Activated CD4-positive, alpha-beta T cell treated with anti-CD3 and anti-CD28 coated beads for 36 hours (primary cell): ENCODE measurements at places on chromosomes 7 and 10. TPM values are rescaled to one million over a fixed set of nuclear protein-coding genes. Genes with fewer than 3 reads are reported as not detected.

BAIAP2L1 gene
- total RNA-seq, result 2.3 TPM

DNA sequence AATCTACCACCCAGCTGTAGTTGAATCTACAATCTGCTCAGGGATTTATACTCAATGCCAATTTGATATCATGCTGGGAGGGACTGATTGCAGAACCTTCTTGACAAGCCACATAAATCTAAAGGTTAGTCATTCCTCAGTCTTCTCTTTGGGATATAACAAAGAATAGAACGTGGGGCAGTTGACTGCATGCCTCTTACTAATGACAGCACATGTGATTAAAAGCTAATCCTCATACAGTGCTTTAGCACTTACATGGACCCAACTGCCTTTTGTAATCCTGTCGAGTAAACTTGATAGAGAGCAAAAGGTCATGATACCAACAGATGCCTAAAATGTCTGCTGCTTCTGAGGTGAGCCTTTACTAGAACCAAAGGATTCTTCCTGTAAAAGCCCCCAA lies 12.3 kb downstream of the KLHL7 start:
- no peak for DNase-seq
- no peak overlapping the region for H3K4me3 ChIP-seq
- no peaks in the 10 kb centered on the region for H3K27me3 ChIP-seq
- H3K36me3 ChIP-seq, result no peaks in the 10 kb centered on the region
- peaks cover 8% of the 10 kb centered on the region for H3K4me1 ChIP-seq

- no peak overlapping the region for H3K27ac ChIP-seq
- no peaks in the 10 kb centered on the region for H3K36me3 ChIP-seq
- H3K27me3 ChIP-seq, result peaks cover 11% of the 10 kb centered on the region
- H3K4me3 ChIP-seq, result no peak overlapping the region
- DNase-seq, result no peak
Observed at GRCh38 chr7:80127412-80128160, 7.0 kb upstream of the GNAI1 start.

DNA sequence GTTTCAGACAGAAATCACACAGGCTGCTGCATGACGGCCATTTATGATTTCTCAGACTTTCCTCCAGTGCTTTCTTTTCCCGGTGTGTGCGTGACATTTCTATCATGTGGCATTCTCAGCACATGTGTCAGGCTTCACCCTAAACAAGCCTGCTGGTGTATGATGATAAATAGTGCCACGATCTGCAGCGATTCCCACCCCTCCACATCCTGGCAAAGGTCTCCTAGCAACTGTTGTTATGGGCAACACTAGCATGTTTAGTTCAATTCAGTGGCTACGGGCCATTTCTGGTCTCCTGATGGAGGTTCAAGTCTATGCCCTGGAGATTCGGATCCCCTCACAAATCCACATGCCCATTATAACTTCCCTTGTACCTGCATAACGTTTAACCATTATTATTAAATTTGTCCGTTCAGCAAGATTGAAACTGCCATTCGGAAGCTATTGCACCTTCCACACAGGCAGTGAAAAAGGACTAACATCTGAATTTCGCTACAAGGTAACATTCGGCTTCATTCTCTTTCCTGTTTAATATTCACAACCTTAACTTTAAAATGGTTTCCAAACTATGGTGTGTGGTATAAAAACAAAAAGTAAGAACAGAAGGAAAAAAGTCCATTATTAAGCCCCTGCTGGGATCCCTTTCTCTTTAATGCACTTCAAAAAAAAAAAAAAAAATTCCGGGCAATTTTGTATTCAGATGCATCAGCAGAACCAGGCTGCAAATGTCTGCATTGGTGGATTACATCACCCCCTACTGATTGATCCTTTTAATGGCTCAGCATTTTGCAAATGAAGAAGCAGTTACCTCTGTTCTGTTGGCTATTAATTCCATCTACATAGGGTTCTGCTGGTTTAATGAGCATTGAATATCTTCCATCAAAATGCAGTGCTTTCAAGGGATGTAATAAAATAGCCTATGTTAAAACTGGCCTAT lies 90.2 kb downstream of the FRMD4A start:
- H3K36me3 ChIP-seq, result no peaks in the 10 kb centered on the region
- DNase-seq, result no peak
- peaks cover 4% of the 10 kb centered on the region for H3K4me1 ChIP-seq
- no peak overlapping the region for H3K27ac ChIP-seq

- no peaks in the 10 kb centered on the region for H3K27me3 ChIP-seq
- peaks cover 18% of the 10 kb centered on the region for H3K4me1 ChIP-seq
- H3K4me3 ChIP-seq, result no peak overlapping the region
Observed at GRCh38 chr7:157867685-157868305, 531.0 kb downstream of the DNAJB6 start.

RAMP3 gene
- total RNA-seq, result not detected

- no peak overlapping the region for H3K4me3 ChIP-seq
- no peaks in the 10 kb centered on the region for H3K4me1 ChIP-seq
- H3K36me3 ChIP-seq, result no peaks in the 10 kb centered on the region
- no peak overlapping the region for H3K27ac ChIP-seq
- DNase-seq, result no peak
- peaks cover 14% of the 10 kb centered on the region for H3K27me3 ChIP-seq
Observed at GRCh38 chr10:113609704-113610108, 54.1 kb downstream of the NRAP start.

DNA sequence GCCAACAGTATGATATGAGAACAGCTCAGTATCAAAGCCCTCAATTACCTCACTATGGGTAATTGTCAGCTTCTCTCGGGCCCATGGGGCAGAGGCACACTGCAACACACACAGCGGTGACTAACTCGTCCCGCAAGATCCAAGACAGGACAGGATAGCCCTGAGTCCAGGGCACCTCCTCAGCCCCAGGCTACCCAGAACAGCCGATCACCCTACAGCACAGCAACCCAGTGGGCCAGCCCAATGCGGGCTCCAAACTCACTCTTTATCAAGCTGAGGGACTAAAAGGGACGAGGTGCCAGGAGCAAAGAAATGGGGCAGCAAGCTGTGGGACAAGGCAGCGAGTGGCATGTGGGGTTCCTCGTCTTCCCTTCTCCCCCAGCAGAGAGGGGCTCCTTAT lies 765.1 kb downstream of the GRID1 start:
- H3K27me3 ChIP-seq, result no peaks in the 10 kb centered on the region
- no peaks in the 10 kb centered on the region for H3K36me3 ChIP-seq
- H3K27ac ChIP-seq, result no peak overlapping the region
- no peak overlapping the region for H3K4me3 ChIP-seq
- H3K4me1 ChIP-seq, result peaks cover 12% of the 10 kb centered on the region
- no peak for DNase-seq
